Mesendoderm (in vitro differentiated cells): ENCODE measurements at places on chromosomes 16 and 17.
A peak's percentile ranks its signal among the peaks of the same experiment; 100 is the strongest.

- no peak for DNase-seq
Measured at GRCh38 chr17:3543453-3543852, 14.2 kb downstream of the TRPV3 start.

DNA sequence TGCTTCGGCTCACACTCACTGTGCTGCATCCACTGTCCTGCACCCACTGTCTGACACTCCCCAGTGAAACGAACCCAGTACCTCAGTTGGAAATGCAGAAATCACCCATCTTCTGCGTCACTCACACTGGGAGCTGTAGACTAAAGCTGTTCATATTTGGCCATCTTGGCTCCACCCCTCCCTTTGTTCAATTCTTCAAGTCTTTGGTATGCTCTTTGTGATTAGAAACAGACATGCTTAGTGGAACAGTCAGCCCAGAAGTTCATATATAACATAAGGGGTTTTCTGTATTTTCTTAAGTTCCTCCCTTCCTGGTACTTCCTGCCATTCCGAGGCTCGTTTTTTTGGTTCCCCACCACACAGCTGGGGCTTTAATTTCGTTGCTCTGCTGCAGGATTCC is 398.5 kb upstream of the DYNLRB2 start:
- DNase-seq, result no peak

- DNase-seq, result peak; percentile 69
Measured at GRCh38 chr16:24858219-24859041, 12.7 kb downstream of the SLC5A11 start.

- DNase-seq, result no peak
Measured at GRCh38 chr17:67865438-67865837, 40.1 kb downstream of the BPTF start.

- DNase-seq, result no peak
Measured at GRCh38 chr16:75576384-75576811, 10.2 kb downstream of the GABARAPL2 start.

DNA sequence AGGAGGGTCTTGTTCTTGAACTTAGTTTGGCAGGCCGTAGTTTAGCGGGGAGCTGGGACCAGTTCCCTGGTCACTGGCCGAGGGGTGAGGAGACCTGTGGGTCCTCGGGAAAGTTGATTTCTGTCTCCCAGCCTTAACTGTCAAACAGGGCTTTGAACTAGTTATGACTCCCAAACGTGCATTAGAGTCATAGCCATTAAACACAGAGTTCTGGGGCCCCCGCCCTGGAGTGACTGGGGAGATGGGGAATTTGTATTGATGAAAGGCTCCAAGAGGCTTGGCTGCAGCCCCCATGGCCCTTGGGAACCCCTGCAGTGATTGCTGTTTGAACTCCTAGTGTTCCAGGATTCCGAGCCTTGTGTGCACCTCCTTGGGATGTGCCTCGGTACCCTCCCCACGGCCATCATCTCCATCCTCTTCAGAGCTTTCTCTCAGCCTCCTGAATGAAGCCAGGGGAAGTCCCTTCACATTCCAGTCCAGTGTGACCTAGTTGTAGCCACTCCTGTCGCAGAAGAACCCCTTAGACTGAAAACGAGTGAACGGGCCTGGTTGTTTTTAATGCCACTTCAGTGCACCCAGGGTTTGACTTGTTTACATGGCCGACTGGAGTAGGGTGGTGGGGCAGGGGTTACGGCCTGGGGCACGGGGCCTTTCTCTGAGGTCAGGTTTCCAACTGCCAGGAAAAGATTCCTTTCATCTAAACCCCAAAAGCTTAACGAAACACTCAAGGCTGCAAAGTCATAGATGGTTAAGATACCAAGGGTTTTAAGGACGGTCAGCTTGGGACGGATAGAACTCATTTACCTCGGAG is 1.4 kb downstream of the MPRIP start:
- DNase-seq, result peak; percentile 47

DNA sequence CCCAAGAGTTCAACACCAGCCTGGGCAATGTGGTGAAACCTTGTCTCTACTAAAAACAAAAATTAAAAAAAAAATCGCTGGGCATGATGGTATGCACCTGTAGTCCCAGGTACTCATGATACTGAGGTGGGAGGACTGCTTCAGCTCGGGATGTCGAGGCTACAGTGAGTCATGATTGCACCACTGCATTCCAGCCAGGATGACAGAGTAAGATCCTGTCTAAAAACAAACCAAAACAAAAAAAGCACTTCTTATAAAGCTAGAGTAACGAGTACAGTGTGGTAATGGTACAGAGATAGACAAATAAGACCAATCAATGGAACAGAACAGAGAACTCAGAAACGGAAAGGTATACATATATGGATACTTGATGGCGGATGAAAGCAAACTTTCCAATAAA is 4.4 kb downstream of the NSMCE1 start:
- DNase-seq, result peak; percentile 60

DNA sequence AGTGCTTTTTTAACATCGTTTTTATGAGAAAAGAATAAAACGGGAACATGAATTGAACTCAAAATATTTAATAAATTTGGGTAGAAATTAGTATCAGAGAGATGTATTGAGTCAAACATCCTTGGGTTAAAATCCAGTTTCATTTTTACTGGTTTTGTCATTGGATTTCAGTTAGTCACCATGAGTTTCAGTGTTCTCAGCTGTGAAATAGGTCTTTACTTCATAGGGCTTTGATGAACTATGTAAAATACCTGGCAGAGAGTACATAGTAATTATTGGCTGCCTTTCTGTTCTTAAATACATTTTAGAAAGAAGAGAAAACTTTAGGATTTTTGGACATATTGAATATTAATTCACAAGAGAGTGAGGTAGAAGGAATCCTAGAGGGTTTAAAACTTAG is 105.8 kb downstream of the TANC2 start:
- no peak for DNase-seq

DNA sequence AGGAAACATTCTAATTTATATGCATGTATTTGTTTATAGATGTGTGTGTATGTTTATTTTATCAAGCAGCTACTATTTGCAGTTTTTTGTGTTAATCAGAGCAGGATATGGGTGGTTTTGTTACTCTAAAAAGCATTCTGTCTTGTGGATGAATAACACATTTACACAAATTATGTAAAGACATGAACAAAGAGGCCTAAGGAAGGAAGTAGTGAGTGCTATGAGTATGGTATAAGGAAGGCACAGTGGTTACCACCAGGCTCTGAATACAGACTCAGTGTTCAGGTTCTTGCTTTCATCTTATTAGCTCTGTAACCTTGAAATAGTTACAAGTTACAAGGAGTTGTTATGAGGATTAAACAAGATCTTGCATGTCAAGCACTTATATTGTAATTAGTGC is 33.9 kb downstream of the STXBP4 start:
- no peak for DNase-seq

- DNase-seq, result peak; percentile 37
Measured at GRCh38 chr17:77479372-77480198, 338.8 kb downstream of the SEC14L1 start.

GRCh38 chr17:301681-302299 is 50.8 kb downstream of the RPH3AL start:
- DNase-seq, result no peak

- no peak for DNase-seq
Measured at GRCh38 chr16:89430436-89431157, 59.8 kb downstream of the ANKRD11 start.

DNA sequence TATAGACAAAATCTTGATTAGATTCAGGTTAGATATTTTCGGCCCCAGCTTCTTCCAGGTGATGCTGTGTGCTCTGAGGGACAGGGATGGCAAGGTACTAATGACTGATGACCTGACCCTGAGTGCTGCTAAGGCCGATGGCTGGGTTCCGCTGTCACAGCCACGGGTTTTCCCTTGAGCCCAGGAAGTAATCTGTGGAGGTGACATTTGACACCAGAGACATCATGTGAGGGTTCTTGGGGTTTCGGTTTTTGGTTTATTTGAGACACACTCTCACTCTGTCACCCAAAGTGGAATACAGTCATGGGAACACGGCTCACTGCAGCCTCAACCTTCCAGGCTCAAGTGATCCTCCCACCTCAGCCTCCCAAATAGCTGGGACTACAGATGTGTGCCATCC is 9.8 kb downstream of the OTOP3 start:
- DNase-seq, result no peak

DNA sequence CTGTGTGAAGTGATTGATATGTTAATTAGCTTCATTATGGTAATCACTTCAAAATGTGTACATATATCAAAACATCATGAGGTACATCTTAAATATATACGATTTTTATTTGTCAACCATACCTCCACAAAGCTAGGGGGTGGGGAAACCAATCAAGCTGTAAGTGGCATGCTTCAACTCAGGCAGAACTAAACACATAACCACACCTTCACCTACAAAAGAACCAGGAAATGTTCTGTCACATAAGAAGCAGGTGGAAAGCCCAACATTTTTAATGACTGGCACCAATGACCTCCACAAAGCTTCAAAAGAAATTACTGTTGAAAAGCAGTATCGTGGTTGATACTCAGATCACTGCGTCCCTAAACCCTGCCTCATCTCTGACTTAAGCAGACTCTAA is 867.7 kb upstream of the EEF2KMT start:
- no peak for DNase-seq

GRCh38 chr17:49692751-49693150 is 14.9 kb upstream of the SPOP start:
- DNase-seq, result no peak
